Lung (tissue), 17 donors: ENCODE measurements at places on chromosomes 11 and 22. TPM values are rescaled to one million over a fixed set of nuclear protein-coding genes. Genes with fewer than 3 reads are reported as not detected.

- H3K27ac ChIP-seq, result no peak overlapping the region
- peaks cover 2% of the 10 kb centered on the region for H3K4me1 ChIP-seq
- no peaks in the 10 kb centered on the region for H3K36me3 ChIP-seq
- H3K27me3 ChIP-seq, result no peaks in the 10 kb centered on the region
These were observed 128.4 kb downstream of the TBC1D22A start for GRCh38 chr22:46890819-46891218.

DNA sequence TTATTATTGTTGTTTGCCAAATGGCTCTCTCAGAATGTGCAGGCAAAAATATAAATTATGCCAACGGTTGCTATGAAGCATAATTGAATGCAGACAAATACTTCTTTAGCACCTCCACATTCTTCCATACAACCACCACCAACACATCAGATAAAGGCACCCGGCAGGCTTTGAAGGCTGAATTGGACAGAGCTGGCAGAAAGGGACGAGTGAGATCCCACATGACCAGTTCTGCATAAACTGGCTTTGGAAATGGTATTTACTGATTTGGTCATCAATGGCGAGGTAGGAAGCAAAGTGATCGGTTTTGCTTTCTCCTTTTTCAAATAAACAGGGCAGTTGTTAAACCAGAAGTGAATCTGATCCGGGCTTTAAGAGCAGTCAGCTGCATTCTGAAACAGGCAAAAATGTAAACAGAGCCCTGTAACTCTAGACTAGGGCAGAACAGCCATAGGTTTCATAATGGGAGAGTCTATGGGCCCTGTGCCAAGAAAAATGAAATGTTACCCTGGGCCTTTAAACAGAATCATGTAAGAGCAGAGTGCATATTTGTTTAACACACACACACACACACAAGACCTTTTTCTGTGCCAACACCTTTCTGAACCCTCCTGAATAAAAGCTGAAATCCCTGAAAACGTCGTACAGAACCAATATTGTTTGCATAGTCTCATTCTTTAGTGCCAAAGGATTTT is 97.7 kb downstream of the MPPED2 start:
- no peaks in the 10 kb centered on the region for H3K27me3 ChIP-seq
- no peak overlapping the region for H3K27ac ChIP-seq
- peaks cover 18% of the 10 kb centered on the region for H3K4me1 ChIP-seq
- no peak overlapping the region for H3K4me3 ChIP-seq
- peak; percentile 92 for DNase-seq

Gene TRIM48
- not detected for total RNA-seq

GRCh38 chr11:96524475-96524874 is 134.7 kb downstream of the JRKL start:
- H3K4me3 ChIP-seq, result no peak overlapping the region
- H3K27ac ChIP-seq, result no peak overlapping the region
- DNase-seq, result no peak
- H3K4me1 ChIP-seq, result no peaks in the 10 kb centered on the region

- peaks cover 3% of the 10 kb centered on the region for H3K27me3 ChIP-seq
- H3K4me3 ChIP-seq, result no peak overlapping the region
- H3K27ac ChIP-seq, result no peak overlapping the region
- DNase-seq, result no peak
- H3K36me3 ChIP-seq, result no peaks in the 10 kb centered on the region
- peaks cover 10% of the 10 kb centered on the region for H3K4me1 ChIP-seq
These were observed 65.2 kb downstream of the CD82 start for GRCh38 chr11:44630511-44631210.

DNA sequence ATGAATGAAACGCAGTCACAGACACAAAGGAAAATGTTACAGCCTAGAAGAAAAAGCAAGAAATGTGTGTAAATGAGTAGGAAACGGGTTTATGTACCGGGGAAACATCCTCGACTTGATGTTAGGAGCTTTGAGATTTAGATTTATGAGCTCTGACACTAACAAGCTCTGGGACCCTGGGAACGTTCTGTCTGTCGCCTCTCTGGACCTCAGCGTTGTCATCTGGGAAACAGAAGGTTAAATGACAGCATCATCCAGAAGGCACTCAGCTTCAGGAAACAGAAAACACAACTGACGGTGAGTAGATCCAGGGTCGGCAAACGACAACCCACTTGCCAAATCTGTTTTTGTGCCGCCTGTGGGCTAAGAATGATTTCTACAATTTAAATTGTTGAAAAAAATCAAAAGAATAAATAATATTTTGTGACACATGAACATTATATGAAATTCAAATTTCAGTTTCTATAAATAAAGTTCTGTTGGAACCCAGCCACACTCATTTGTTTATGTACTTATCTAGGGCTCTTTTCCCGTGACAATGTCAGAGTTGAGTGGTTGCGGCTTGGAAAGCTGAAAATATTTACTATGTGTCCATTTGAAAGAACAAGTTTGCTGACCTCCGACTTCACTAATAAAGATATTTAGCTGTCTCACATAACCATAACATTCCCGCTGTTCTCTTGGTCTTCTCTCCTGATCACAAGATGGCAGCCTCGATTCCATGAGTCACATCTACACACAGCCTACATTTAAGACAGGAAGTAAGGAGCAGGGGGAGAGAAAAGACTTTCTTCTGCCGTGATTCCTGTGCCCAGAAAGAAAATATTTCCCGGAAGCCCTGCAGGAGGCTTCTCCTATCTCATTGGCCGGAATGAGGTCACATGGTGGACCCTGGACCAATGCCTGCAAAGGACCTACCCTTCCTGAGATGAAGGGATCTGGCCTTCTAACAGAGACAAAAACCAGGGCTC is 47.1 kb upstream of the SYT13 start:
- no peaks in the 10 kb centered on the region for H3K27me3 ChIP-seq
- H3K4me3 ChIP-seq, result no peak overlapping the region
- H3K4me1 ChIP-seq, result no peaks in the 10 kb centered on the region
- DNase-seq, result peak; percentile 89

Gene PRR33
- not detected for total RNA-seq

DNA sequence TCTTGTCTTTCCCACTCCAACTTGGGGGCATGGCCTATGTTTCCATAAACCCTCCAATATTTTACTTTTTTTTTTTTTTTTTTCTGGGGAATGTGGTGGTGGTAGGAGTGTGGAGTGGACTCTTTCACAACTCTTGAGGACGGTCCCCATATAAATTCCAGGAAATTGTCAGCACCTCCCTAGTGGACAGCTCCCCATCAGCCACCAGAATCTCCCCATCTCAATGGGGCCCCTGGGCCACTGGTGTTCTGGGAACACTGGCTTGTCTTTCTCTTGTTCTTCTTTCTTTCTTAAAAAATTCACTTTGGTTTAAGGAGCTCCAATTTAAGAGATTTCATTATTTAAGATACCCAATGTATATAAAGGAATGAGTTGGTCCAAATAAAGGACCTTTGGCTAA is 74.1 kb downstream of the ADM start:
- H3K36me3 ChIP-seq, result no peaks in the 10 kb centered on the region
- H3K4me1 ChIP-seq, result peaks cover 3% of the 10 kb centered on the region
- H3K27me3 ChIP-seq, result no peaks in the 10 kb centered on the region
- H3K27ac ChIP-seq, result no peak overlapping the region

Gene UCP3
- total RNA-seq, result 2.8 TPM

DNA sequence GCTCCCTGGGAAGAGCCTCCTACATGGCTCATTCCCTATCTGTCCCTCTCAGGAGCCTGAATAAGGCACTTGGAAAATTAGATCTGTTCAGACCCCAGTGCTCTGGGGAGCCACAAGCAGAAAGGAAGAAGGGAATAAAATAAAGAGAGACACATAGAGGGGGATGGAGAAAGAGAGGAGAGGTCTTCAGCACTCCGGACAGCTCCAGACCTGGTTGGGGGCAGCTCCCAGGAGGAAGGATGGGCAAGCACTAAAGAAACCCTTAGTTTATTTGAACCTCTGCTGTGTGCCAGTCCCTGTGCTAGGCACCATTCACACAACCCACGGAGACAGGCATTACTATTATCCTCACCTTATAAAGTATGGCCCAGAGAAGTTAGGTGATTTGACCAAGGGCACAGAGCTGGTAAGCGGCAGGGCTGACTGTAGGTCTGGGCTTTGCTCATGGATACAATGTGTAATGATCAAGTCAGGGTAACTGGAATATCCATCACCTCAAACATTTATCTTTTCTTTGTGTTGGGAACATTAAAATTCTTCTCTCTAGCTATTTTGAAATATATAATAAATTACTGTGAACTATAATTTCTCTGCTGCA is 53.7 kb upstream of the LRRC32 start:
- DNase-seq, result peak; percentile 34
- no peaks in the 10 kb centered on the region for H3K4me1 ChIP-seq
- no peak overlapping the region for H3K27ac ChIP-seq

Gene TTC28
- 43.9 TPM for total RNA-seq

Gene ZFTA
- 8.7 TPM for total RNA-seq

GRCh38 chr11:57496109-57496820 is 19.2 kb downstream of the SLC43A1 start:
- H3K27me3 ChIP-seq, result no peaks in the 10 kb centered on the region
- H3K27ac ChIP-seq, result no peak overlapping the region
- no peak overlapping the region for H3K4me3 ChIP-seq
- DNase-seq, result no peak
- peaks cover 7% of the 10 kb centered on the region for H3K4me1 ChIP-seq
- H3K36me3 ChIP-seq, result no peaks in the 10 kb centered on the region

GRCh38 chr11:46319074-46319453 is 28.2 kb upstream of the DGKZ start:
- peak overlapping the region; percentile 68 for H3K27ac ChIP-seq
- no peak overlapping the region for H3K4me3 ChIP-seq
- peaks cover 4% of the 10 kb centered on the region for H3K4me1 ChIP-seq
- no peaks in the 10 kb centered on the region for H3K27me3 ChIP-seq
